ENCODE measurements at places on chromosomes 5 and 9.

GRCh38 chr5:147507480-147508126 lies 2.3 kb downstream of the DPYSL3 start:
- no peak for DNase-seq

DNA sequence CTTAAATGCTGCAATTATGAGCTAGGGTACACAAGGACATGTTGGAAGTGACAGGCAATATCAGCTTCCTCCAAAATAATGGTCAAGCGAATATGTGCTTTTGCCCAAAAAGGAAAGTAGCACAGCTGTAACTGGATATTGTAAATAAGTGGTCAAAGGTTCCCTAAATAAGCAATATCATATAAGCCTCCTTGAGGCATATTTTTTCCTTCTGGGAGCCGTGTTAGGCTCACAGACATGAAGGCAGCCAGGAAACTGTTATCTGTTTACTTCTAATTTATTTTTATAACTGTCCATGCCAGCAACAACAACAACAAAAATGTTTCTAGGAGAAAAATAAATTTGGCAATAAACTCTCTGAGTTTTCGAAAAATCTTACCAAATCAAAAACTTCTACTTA lies 648.3 kb downstream of the PDE4D start:
- no peak for DNase-seq

GRCh38 chr5:82356808-82357671 lies 78.9 kb upstream of the RPS23 start:
- DNase-seq, result peak; percentile 63

GRCh38 chr5:93789173-93790067 lies 48.0 kb upstream of the POU5F2 start:
- peak; percentile 6 for DNase-seq

DNA sequence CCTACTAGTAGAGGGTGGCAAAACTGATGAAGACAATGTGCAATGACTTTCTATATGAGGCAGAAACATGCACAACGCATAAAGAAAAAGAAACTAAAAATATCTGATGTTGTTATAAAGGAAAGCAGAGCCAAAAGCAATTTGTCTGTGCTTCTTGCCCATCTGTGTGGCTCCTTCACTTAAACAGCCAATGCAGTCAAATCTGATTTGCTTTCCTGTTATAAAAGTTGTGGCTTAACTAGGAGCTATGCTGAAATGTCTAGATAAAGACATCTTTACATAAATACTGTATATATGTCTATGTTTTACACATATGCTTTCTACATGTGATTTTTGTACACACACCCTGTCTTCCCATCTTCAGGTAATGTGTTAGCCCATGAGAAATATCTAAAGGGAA lies 508.2 kb downstream of the CETN3 start:
- DNase-seq, result no peak

DNA sequence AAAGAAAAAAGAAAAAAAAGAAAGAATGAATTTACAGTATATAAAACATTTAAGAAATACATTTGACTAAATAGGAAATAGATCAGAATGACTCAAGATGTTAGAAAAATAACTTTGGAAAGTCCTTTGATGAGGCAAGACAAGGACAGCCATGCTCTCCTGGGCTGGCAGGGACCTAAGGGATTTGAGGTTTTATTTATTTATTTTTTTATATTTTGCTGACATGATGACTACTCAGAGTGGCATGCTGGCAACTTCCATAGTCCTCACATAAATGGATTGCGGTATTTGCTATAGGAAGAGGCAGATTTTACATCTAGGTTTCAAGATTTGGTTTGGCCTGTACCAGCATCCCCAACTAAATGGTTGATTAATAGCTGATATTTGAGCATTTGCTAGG lies 17.7 kb downstream of the SLC28A3 start:
- DNase-seq, result no peak

GRCh38 chr9:129221233-129221632 lies 43.2 kb upstream of the IER5L start:
- DNase-seq, result peak; percentile 20
